Stimulated activated CD8-positive, alpha-beta memory T cell treated with anti-CD3 and anti-CD28 coated beads, Interleukin-7, amount 100 ng/mL, for 24 hours (primary cell): ENCODE measurements at places on chromosomes 6 and 20.

DNA sequence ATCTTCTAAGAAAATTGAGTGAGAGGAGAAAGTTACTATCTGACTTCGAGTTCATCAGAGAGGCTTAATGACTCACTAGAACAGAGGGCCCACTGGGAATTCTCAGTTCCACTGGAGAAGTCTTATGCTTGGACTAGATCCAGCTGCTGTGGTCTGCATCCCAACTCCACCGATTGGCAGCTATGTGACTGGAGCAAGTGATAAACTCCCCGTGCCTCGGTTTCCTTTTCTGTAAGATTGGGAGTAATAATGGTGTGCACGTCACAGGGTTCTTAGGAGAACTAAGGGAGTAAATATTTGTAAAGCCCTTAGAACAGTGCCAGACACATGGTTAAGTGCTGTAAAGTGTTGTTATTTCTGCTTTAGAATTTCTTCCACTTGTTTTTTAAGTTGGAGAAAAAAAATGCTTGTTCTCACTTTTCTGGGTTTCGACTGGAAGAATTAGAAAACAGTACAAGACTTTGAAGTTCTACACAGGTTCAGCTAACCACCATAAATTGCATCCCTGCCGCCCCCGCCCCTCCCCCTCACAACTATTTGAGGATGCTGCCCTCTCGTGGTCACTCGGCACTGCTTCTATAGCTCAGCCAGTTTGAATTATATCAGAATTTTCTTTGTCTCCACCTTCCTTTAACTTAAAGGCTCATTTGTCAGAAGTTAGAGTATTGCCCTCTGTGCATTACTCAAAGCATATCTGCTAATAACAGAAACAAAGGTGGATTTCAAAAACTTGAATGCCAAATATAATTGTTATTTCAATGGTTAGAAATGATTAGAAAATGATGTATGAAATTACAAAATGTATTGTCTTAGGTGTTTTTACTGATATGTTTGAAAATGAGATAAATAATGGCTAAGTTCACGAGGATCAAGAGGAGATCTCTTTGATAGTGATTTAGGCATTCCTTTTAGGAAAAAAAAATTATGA, 95.0 kb upstream of the IFNGR1 start:
- DNase-seq: peak; percentile 54

GRCh38 chr20:53403029-53403428, 190.6 kb downstream of the ZNF217 start:
- no peak for DNase-seq

GRCh38 chr20:11076434-11077105, 402.8 kb upstream of the JAG1 start:
- DNase-seq: no peak

- no peak for DNase-seq
Observed at GRCh38 chr6:35048031-35048613, 93.0 kb downstream of the TCP11 start.

DNA sequence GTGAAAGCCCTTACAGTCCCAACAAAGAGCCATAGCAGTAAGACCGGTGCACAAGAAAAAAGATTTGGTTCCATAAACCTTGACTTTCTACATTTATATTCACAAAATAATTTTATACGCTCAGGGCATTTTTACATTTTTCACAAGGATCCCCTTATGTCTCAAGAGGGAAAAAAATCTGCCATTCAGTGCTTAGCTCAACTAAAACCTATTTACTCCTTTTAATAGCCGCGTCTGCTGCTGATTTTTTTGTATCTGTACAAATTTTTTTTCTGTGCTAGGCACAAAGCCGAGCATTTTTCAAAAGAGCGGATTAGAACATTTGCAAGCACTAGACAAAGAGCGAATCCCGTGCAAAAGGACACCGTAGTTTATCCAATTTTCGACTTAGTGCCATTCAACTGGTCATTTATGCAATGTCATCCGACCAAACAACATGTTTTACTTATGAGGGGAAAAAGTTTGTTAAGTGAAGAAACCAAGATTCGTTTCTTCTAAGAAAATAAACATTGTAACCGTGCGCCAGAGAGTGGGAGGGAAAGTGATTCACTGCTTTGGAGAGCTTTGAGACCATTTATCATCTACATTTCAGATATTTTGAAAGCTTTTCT, 3.7 kb downstream of the TFAP2D start:
- DNase-seq: no peak

DNA sequence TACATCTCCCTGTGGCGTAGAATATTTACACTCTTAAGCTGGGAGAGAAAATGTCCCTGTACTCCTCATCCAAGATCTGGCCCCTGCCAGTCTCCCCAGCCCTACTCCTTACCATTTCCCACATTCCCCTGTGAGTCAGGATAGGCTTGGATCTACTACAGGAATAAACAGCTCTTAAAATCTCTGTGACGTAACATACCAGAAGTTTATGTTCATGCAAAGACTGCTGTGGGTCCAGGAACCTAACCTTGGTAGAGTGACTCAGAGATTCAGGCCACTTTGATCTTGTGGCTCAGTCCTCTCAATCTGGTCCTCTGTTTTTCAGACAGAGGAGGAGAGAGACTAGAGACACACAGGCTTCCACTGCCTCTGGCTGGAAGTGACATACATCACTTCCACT, 38.5 kb upstream of the GPR6 start:
- no peak for DNase-seq
